ENCODE measurements at places on chromosomes 4 and X.
A peak's percentile ranks its signal among the peaks of the same experiment; 100 is the strongest.

DNA sequence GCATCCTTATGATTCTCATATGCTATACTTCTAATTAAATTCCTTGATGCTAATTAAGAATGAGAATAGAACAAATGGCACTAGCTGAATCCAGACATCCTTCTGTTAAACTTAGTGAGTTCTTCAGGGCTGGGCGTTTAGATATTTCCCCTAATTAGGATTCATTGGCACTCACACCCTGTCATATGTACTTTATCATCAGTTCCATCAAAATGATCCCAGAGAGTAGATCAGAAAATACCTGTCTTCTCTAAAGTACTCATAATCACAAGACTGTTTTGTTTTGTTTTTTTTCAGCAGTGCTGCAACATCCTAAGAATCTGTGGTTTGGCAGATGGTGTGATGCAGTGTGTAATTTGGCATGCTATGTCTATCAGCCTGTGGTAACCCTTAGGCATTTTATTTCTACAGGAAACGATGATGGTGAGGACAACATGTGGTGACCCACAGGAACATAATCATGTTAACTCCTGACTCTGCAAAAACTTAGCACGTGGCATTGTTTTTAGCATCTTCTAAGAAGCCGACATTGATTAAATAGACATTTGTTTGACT lies 2528.4 kb downstream of the ARAP2 start:
- peak; percentile 65 for DNase-seq

DNA sequence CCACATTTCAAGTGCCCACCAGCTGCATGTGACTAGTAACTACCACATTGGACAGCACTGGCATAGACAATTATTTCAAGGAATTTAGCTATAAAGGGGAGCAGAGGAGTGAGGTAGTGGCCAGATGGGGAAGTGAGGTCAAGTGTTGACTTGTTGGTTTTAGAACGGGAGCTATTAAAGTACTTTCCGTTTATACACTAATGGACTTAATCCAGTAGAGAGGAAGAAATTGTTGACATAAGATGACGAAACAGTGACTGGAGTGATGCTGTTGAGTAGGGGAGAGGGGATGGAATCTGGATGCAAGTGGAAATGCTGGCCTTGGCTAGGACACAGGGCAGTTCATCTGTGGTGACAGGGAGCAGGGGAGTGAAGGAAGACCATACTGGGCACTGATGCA lies 154.4 kb downstream of the AMMECR1 start:
- peak; percentile 16 for DNase-seq

DNA sequence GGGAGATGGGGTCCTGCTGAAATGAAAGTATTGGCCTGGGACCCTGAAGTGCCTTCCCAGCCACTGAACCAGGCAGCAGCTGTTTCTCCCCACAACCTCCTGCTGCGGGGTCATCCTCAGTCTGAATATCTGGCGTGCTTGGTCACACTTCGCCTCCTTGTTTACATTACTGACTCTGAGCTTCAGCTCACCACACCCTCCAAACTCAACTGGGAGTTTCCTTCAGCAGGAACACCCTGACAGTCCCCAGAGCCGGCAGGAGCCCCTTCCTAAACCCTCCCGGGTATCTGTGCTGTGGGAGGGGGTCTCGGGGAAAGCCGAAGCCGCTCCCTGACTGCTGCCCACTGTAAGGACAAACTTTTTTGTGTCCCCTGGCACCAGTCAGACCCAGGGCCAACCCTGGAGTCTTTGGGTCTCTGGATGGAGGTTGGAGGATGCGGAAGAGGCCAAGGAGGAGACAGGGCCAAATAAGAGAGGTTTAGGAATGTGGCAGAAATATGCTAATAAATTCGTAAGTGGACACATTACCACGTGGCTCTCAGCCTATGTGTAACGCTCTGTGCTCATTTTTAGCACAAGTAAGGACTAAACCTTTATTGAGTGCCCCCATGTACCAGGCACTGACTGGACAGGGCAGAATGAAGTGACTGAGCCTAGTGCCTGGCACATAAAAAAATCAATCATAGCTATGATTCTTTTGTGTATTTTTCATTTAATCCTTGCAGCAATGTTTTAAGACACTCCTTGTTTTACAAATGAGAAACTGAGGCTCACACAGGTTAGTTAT lies 20.7 kb downstream of the FHDC1 start:
- DNase-seq, result peak; percentile 85

DNA sequence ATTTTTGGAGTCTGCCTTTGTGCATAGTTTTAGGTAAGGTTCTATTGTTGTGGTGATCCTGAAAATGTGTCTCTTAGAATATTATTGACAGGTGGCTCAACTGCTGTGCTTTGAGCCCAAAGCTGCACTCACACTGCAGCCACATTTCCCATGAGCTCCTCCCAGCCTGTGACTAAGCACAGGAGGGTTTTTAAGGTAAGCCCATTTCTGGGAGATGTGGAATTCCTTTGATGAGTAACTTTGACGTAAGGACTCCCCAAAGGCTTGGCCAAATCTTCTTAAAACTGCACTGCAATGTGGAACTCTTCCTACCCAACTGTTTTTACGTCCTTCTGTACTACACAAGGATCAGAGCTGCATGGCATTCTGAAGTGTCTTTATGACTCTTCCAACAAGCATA lies 20.0 kb upstream of the TMPRSS11A start:
- no peak for DNase-seq

DNA sequence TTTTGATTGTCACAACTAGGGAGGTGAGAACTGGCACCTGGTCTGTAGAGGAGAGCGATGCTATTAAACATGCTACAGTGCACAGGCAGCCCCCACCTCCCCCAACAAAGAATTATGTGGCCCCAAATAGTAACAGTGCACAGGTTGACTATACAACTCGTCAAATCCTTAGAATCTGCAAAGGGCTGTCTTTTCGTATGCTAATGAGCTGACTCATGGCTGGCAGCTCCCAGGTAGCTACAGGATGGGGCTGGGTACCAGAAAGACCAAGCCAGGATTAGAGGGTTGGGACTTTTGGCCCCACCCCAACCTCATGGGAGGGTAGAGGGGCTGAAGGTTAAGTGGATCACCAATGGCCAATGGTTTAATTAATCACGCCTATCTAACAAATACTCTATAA lies 104.7 kb upstream of the SORBS2 start:
- DNase-seq, result no peak

DNA sequence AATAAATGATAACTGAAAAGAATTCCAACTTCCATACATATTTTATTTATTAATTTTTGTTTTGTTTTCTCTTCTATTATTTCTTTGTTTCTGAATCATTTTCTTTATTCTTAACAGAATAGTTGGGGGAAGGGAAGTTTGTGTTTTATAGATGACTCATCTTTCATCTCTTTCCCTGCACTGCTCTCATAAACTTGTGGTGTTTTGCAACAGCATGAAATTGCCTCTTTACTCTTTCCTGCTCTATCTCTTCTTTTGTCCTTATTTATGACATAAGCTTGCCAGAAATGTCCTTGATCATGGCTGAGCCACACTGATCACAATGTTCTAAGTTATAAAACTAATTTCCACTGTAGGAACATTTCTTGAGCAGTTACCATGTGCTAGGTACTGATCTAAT lies 22.3 kb downstream of the QRFPR start:
- peak; percentile 27 for DNase-seq

DNA sequence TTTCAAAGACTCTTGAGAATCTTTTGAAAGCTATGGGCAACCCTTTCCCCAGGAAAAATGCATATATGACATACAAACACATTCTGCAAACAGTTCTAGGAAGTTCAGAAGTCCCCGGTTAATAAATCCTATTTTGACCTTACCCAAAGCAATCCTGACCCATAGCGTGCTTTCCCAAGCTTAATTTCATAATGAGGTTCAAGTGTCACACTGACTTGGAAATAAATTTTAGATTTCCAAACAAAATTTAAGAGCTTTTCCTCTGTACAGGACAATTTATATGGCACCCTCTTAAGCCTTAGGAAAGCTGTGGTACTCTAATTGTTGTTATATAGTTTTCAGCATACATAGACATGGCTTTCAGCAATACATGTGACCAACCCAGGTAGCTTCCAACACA lies 11.3 kb downstream of the MID2 start:
- DNase-seq, result no peak

- DNase-seq, result no peak
Measured at GRCh38 chrX:42107495-42108488, 184.4 kb upstream of the CASK start.

DNA sequence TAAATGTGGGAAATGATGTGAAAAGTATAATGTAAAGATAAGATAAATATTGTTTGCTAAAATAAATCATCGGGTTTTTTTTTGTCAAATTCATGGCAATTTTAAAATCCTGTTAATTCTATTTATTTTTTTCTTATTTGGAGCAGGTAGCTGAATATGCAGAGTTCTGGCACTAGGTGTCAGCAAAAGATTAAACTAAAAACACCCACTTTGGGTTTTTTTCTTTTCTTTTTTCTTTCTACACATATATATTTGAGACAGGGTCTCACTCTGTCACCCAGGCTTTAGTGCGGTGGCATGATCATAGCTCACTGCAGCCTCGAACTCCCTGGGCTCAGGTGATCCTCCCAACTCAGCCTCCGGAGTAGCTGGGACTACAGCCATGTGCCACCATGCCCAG lies 6.9 kb upstream of the RAP2C start:
- DNase-seq, result no peak

DNA sequence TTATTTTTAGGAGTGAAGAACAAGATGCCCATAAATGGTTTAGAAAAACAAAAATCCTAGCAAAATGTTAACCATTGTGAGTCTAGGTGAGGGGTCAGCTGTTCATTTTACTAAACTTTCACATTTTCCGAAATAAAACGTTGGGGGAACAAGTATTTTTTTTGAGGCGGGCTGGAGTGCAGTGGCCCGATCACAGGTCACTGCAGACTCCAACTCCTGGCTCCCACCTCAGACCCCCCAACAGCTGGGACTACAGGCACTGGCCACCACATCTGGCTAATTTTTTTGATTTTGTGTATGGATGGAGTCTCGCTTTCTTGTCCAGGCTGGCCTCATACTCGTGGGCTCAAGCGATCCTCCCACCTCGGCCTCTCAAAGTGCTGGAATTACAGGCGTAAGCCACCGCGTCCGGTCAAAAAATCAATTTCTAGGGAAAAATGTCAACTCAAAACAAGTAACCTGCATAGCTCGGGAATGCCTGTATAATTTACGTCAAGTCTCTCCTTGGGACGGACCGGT lies 742 bp upstream of the TAF1 start:
- DNase-seq, result no peak

GRCh38 chr4:111707491-111707890 lies 437.8 kb upstream of the FAM241A start:
- no peak for DNase-seq

GRCh38 chr4:153748378-153748777 lies 11.4 kb downstream of the RNF175 start:
- DNase-seq, result peak; percentile 69

GRCh38 chr4:101555341-101555880 lies 208.1 kb upstream of the PPP3CA start:
- no peak for DNase-seq

- no peak for DNase-seq
Measured at GRCh38 chr4:25446611-25447010, 69.5 kb downstream of the ANAPC4 start.

DNA sequence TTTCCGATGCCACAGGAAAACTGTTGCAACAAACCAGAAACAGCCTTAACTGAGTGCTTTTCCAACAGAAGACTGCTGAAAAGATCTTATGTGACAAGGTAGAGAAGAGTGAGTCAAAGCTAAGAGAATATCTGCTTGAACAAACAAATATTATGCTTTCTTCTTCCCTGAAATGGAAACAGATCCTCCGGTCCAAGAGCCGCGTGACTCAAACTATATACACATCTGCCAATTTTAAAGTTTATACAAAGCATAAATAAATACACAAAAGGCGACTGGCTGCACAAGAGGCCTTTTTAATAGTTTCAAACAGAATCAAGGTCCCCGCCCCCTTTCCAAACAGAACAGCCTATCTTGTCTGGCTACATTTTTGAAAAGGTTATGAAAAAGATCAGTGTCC lies 329.7 kb upstream of the F9 start:
- DNase-seq, result peak; percentile 43

GRCh38 chr4:17535906-17536305 lies 20.9 kb downstream of the CLRN2 start:
- DNase-seq, result no peak

- no peak for DNase-seq
Measured at GRCh38 chrX:49988143-49988542, 65.7 kb downstream of the CLCN5 start.

- no peak for DNase-seq
Measured at GRCh38 chr4:19947349-19947748, 304.4 kb upstream of the SLIT2 start.

GRCh38 chrX:4277122-4277521 lies 563.7 kb upstream of the PRKX start:
- DNase-seq, result no peak

DNA sequence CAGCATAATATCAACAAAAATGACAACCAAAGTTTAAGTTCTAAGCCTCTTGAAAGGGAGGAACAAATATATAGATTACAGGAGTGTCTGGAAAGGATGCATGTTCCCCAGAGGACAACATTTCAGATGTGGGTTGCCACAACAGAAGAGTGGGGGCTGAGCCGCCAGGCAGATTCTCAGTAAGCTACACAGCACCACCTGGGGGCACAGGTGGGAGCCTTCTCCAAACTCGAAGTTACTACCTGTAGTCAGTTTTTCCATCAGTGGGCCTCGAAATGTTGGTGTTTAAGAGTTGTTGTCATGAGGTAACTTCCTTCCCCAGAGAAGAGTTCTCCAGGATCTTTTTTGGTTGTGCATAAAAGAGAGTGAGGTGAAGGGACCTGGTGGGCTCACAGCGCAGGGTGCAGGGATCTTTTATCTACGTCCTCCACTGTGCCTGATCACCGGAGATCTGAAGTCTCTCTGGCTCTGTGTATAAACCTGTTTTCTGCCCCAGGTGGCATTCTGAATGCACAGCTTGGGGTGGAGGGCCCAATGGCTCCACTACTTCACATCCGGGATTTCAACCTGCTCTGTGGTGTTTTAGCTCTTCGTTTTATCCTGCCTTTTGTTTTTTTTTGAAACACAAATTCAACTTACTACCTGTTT lies 58.4 kb upstream of the STS start:
- no peak for DNase-seq

GRCh38 chrX:101071582-101071981 lies 7.1 kb upstream of the TMEM35A start:
- DNase-seq, result no peak

- DNase-seq, result no peak
Measured at GRCh38 chr4:120007191-120007871, 59.3 kb downstream of the MAD2L1 start.

DNA sequence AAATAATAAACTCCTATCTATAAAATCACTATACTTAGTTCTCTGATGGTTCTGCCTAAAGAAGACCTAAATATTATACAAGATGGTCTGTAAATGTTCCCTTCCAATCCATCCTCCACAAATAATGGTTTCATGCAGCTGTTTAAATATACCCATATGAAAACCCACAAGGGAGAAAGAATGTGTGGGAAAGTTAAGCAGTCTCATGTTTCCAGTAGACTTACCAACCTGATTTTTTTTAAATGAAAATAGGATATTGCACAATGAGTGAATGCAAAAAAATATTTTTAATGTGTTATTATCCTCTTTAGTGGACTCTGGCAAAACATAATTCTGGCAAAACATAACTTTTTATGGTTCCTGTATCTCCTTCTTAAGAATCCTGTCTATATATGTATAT lies 23.3 kb downstream of the CAMK2D start:
- no peak for DNase-seq

Data from Caki2 (cell line).